ENCODE measurements at places on chromosomes 3 and 15. TPM values are rescaled to one million over a fixed set of nuclear protein-coding genes. Genes with fewer than 3 reads are reported as not detected.

GRCh38 chr3:190404715-190405114, 16.8 kb downstream of the CLDN16 start:
- no peaks in the 10 kb centered on the region for H3K4me1 ChIP-seq
- no peak overlapping the region for H3K4me3 ChIP-seq
- no peaks in the 10 kb centered on the region for H3K27me3 ChIP-seq

ANKUB1 gene
- not detected for total RNA-seq

TMEM158 gene
- 7.2 TPM for total RNA-seq

DNA sequence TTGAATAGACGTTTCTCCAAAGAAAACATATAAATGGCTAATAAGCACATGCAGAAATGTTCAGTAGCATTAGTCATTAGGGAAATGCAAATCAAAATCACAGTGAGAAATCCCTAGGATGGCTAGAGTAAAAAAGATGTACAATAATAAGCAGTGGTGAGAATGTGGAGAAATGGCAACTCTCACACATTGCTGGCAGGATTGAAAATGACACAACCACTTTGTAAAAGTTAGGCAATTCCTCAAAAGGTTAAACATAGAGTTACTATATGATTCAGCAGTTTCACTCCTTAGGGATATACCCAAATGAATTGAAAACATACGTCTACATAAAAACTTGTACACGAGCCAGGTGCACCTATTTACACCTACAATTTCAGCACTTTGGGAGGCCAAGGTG, 108.7 kb downstream of the ITPR1 start:
- H3K4me3 ChIP-seq, result no peak overlapping the region
- H3K4me1 ChIP-seq, result peaks cover 7% of the 10 kb centered on the region

ENTPD3 gene
- 0.54 TPM for total RNA-seq

- no peaks in the 10 kb centered on the region for H3K4me1 ChIP-seq
- no peak for DNase-seq
- no peaks in the 10 kb centered on the region for H3K36me3 ChIP-seq
- no peak overlapping the region for H3K4me3 ChIP-seq
Measured at GRCh38 chr3:112568642-112569041, 6.8 kb downstream of the SLC35A5 start.

OR5H15 gene
- total RNA-seq, result not detected
